ENCODE measurements at places on chromosomes 7 and 10.

DNA sequence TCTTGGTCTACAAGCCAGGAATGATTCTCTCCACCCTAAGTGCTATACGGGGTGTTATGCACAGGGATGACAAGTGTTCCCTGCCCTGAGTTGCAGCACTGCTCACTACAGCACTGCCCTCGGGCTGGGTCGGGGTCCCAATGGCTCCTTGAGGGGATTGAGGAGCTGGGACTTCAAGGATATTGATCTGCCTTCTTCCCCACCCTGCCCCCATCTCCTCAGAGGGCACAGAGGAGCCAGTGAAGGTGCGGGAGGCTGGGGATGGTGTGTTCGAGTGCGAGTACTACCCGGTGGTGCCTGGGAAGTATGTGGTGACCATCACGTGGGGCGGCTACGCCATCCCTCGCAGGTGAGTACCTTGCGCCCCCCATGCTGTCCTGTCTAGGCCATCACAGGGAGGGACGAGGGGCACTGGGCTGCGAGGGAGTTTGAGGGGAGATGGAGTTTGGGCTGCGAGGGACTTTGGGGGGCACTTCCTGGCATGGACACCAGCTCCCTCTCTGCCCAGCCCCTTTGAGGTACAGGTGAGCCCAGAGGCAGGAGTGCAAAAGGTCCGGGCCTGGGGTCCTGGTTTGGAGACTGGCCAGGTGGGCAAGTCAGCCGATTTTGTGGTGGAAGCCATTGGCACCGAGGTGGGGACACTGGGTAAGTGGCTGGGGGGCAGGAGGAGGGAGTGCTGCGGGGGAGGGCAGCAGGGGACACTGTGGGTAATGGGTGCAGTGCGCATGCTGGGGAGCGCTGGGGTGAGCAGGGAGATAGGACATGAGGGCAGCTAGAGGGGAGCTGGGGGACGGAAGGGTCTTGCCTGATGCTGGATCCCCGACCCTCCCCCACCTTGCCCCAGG is 10.3 kb downstream of the FLNC start:
- no peak for DNase-seq

GRCh38 chr7:5780801-5781496 is 514 bp downstream of the RNF216 start:
- no peak for DNase-seq

DNA sequence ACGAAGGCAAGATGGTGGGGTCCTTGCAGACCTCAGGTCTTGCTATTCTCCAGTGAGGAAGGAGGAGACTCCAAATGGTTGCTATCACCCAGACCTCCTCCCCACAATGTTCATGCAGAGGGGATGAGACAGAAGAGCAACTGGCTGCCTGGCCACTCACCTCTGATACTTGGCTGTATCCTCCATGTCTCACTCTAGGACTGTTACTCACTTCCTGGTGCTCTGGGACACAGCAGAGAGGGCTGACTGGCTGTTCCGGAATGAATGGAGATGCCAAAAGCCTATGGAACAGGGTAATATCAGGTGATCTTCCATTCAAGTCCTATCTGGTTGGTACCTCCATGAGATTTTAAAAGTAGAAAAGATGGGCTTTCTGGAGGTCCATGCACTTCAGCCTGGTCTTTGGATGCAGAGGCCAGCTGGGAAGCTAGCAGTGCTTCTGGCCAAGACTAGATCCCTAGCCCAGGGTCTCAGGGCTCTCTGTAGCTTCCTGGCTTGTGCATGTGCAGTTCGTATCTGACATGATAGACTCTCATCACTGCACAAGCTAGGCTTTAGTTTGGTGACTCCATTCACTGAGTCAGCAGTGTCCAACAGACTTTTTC is 27.0 kb upstream of the ABI1 start:
- no peak for DNase-seq

GRCh38 chr7:91162436-91162835 is 101.8 kb upstream of the FZD1 start:
- no peak for DNase-seq

DNA sequence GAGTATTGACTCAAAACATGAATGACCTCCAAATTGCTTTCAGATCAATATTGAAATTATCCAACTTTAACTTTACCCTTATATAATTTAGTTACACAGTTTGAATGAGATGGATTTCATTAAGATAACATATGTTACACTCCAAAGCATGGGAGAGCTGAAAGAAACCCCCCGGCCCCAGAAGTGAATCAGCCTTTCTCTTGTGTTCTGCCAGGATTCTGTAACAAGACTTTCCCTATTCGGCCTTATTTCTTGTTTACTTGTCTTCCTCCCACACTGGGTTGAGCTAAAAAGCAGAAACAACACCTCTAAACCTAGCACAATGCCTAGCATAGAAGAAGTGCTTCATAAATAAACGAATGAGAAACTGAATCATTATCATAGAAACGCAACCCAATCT is 224.8 kb downstream of the ADAM12 start:
- no peak for DNase-seq

- DNase-seq = no peak
These were observed 33.9 kb upstream of the TSPAN13 start for GRCh38 chr7:16719699-16720098.

GRCh38 chr7:122743211-122743610 is 40.5 kb upstream of the RNF148 start:
- DNase-seq = no peak

- DNase-seq = no peak
These were observed 652 bp downstream of the HMX2 start for GRCh38 chr10:123148414-123149161.

DNA sequence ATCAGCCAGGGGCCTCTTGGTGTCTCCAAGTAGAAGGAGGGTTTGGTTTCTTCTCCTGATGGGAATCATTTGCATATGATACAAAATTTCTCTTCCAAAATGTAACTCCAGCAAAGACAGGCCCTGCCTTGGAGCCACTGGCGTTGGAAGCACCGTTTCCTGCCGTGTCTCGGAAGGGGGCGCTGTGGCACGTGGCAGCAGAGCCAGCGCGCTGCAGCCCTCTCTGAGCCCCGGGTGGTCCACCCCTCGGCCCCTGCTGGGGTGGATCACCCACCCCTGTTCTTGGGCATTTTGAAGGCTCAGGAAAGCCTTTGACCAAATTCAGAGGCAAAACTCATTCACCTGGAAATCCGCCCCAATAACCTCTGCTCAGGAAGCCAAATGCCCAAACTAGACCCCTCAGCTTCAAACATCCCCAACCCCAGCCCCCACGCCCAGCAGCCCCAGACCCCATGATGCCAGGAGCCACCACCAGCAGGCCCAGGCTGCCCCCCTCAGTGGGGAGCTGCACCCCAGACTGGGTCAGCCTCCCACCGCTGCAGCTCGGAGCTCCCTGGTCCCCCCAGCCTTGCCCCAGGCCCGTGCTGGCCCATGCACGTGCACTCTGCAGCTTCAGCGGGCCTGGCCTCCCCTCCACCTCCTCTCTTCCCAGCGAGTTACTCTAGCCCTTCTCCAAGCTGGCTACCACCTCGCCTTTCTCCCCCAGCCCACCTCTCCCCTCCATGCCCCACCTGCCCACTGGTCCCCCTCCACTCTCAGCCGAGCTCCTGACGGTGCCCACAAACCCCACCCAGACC is 29.5 kb upstream of the ELFN1 start:
- DNase-seq = no peak

DNA sequence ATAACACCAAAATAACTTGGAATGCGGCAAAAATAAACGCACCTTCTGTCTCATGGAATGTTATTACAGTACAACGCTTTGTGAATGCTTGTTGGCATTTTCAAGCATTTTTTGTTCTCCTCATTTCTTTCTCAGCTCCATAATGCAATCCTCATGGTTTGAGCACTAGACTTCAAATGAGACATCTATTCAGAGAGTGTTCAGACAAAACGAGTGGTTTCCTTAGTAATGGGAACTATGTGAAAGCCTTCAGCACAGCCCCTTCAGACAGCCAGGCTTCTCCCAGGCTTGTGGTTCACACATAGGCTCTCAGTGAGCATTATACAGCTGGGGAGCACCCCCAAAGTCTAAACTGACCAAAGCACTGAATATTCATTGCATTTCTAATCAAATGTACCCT is 8.6 kb upstream of the LRRN3 start:
- DNase-seq = no peak

DNA sequence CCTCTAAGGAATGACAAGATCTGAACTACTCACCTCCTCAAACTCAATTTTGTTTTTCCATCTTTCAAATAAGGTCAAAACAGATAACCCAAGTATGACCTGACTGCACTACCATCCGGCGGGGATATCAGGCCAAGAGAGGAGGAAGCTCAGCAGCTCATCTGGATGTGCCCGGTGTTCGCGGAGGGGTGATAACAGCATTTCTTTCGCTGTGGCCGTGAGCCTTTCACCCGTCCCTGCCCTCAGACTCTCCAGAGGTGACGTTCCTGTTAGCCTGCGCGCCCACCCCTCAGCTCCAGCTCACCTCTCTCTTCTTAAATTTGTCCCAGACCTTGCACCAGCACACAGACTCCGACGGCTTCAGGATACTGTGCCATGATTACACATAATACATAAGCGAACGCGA is 526 bp downstream of the ZNF248 start:
- peak; percentile 2 for DNase-seq

DNA sequence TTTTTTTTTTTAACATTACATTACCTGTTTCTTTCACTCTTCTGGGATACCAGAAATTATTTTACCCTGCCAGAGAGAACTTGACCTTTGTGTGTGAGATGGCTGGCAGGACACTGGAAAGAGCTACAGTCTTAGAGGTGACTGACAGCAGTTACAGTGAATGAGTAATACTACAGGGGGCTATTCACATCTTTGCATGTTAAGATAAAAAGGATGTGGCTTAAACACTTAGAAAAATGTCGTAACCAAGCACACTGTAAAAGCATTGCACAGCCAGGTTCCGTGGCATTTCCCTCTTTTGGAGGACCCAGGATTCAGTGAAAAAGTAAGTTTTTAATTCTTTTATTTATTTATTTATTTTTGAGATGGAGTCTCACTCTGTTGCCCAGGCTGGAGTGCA is 18.8 kb upstream of the TBC1D12 start:
- no peak for DNase-seq

- DNase-seq = no peak
These were observed 480.7 kb downstream of the SORCS3 start for GRCh38 chr10:105121743-105122142.

DNA sequence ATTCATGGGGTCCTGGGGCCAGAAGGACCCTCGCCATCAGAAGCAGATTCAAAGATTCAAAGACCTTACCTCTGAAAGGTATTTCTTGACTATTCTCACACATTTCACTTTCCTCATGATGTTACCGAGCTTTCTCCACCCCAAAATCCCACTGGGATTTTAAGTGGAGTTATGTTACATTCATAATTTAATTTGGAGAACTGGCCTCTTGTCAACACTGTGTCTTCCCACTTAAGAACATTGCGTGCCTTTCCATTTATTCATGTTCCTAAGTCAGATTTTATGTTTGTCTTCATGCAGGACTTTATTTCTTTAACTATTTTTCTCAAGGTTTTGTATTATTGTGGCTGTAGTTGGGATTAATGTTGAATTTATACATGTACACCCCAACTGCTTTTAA is 123.5 kb upstream of the BMPER start:
- DNase-seq = no peak

DNA sequence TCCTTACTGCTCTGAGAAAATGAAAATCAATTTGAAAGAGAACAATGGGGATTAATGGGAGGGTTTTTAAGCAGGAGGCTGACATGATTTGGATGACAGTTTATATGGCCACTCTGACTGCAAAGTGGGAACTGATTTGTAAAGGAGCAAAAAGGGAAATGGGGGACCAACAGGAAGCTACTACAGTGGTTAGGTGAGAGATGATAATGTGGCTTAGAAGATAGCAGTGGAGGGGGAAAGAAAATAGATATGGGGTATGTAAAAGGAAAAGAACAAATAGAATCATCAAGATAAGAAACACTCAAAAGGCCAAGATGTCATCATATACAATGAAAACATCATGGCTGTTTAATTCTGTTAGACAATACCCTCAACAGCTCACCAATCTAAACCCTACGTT is 177.5 kb downstream of the ANK3 start:
- DNase-seq = no peak

DNA sequence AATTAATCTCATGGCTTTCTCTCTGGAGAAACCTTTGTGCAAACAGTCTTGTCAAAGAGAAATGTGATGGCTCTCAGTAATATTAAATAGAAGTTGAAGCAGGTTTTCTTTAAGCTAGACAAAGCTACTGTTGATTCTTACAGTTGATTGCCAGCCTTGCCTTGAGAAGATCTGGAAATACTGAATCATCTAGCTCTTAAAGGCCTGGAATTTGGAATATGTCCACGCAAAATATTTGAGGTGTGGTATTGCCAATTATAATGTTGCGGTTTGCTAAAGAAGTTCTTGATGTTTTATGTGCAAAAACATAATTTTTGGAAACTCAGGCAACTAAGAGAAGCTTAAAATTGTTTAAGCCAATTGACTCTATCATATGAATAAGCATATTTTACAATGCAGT is 371.9 kb downstream of the PHF14 start:
- no peak for DNase-seq

- no peak for DNase-seq
These were observed 35.4 kb downstream of the CROT start for GRCh38 chr7:87380905-87381304.

DNA sequence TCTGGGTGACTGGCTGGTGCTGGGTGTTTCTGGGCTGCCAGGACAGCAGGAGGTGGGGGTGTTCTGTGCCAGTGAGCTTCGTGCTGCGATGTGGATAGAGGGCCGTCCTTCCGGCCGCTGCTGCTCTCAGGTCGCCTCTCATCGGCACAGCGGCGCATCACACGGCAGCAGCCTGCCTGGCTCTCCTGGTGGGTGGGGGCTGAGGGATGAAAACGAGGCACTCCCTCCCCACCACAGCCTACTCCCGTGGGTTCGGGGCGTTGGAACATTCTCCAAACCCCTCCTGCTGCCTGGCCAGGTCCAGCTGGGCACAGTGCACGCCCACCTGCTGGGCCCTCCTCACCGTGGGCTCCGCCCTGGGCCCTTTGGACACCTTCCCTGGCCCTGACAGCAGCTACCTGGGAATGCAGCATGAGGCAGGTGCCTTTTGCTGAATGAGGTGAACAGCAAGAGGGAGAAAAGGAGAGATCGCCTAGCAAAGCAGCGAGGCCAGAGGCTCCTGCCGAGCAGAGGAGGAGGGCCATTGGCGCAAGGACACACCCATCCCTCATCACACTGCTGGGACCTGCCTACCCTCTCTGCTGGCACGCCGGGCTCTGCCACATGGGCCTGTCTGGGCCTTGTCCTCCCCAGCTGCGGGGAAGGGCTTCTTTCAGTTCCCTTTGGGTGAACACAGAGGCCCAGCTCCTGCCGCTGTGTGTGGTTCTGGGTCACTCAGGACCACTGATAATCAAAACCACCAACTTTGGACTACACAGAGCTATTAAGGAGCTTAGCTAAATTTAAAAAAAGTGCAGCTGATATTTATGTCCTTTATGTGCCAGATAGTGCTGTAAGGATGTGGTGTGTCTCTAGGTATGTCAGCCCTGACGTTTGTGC is 33.4 kb downstream of the INPP5A start:
- DNase-seq = no peak

GRCh38 chr10:132600416-132600815 is 62.8 kb downstream of the INPP5A start:
- no peak for DNase-seq
